ENCODE measurements at places on chromosomes 1 and 21.

- DNase-seq = no peak
Measured at GRCh38 chr1:172674831-172675613, 16.1 kb downstream of the FASLG start.

- DNase-seq = no peak
Measured at GRCh38 chr1:212482637-212483441, 50.1 kb downstream of the NENF start.

DNA sequence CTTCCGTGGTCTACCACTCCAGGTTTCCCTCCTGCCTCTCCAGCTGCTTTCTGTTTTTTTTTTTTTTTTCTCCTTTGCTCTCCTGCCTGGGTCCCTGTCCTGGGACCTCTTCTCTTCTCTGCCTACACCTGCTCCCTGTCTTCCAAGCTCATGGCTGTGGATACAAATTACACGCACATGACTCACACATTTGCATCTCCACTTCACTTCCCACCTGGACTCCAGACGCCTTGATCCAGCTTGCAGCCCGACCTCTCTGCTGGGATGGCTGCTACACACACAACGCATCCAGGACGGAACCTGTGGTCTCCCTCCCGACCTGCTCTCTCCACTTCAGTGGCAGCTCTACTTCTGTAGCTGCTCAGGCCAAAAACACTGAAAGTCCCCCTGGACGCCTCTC, 44.4 kb upstream of the B3GALT5 start:
- DNase-seq = no peak

DNA sequence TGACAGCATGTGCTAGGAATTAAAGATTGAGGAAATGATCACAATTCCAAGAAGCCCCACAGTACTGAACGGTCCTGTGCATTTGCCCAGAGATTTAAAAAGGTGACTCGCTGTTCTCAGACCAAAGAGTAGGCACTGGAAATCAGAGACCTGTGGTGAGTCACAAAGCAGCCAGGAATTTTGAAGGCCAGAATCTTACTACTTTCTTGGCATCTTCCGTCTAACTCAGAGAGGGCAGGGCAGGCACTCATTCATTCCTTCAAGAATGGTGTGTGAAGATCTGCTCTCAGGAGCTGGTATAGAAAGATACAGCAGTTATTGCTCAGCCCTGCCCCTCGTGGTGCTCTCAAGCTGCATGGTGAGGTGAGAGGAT, 57.9 kb downstream of the BRINP2 start:
- no peak for DNase-seq

GRCh38 chr1:106254748-106255147, 801.7 kb upstream of the PRMT6 start:
- DNase-seq = no peak

DNA sequence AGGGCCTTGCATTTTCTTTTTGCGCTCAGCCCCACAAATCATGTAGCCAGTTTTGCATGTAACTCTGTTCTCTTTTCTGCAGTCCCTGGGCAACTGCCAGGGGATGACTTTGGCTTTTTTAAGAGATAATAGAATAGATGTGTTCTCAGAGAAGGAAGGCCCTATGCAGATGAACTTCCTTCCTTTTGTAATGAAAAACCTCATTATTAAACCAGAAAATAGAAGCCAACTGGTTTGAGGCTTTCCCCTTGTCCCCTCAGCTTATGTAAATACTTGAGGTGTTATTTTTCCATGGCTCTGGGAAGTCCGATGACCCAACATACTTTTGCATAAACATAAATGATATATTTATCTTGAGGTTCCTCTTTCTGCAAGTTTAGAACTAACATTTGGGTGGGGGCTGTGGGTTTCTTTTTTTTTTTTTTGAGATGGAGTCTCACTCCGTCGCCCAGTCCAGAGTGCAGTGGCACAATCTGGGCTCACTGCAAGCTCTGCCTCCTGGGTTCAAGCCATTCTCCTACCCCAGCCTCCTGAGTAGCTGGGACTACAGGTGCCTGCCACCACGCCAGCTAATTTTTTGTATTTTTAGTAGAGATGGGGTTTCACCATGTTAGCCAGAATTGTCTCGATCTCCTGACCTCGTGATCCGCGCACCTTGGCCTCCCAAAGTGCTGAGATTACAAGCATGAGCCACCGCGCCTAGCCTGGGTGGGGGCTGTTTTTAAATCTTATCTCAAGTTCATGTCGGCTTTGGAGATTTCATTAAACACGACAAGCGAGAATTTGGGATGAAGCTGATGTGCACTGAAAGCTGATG, 14.4 kb upstream of the FCRL5 start:
- DNase-seq = peak; percentile 27

DNA sequence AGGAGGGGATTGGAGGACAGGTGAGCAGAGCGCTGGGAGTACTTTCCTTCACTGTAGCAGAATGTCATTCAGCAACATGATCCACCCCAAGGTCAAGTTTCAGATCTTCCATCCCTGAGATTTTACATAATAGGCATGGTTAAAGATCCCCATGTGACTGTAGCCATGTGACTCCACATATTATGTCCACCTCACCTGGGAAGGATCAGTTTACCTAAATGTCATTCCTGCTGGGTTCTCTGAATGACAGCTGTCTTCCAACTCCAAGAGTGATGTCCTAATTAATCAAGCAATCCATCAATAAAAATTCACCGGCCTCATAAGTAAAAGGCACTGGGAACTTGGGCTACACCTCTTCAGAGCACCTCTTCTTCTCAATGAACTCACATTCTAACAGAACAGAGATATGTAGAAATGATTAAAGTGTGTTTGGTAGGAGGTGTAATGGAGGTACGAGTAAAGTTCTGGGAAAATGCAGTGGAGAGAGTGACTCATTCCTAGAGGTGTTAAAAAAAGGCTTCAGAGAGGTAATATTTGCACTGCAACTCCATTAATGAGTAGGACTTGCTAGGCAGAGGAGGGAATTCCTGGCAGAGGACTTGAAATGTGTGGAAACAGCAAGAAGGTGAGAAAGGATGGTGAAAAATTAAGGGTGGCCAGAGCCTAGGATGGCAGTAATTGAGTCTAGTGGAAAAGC, 22.2 kb upstream of the MAPKAPK2 start:
- DNase-seq = no peak

GRCh38 chr1:7262611-7263010, 477.4 kb downstream of the CAMTA1 start:
- no peak for DNase-seq

GRCh38 chr1:43069461-43070050, 102.5 kb downstream of the EBNA1BP2 start:
- DNase-seq = no peak

- DNase-seq = no peak
Measured at GRCh38 chr1:226937940-226938725, 2.0 kb upstream of the COQ8A start.

DNA sequence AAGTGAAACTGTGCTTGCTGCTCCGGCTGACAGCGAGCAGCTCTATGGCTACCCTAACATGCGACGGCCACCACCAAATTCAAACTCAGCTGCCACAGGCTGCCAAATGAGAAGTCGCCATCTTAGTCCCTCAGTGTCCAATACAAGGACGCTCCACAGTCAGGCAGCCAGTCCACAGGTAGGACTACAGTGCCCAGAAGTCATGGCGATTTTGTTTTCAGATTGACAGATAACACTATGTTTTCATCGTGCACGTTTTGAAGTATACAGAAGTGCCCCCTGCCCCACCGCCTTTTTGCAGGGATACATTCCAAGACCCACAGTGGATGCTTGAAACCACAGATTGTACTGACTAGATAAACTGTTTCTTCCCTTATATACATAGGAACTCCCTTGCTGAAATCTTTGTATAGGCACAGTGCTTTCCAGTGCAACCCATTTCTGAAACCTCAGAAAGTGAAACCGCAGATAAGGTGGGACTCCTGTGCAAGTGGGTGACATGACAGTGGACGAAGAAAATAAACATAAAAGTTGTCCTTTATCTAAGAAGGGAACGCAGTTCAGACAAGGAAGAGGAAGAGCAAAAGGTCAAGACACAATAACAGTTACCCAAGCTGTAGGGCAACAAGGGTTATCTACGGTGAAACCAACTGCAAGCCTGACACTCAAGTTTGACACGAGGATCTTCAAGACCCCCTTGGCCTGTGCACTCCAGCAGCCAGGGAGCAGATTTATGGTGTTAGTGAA, 52.2 kb downstream of the STX6 start:
- no peak for DNase-seq

- DNase-seq = no peak
Measured at GRCh38 chr1:86387916-86388627, 8.1 kb downstream of the ODF2L start.

- no peak for DNase-seq
Measured at GRCh38 chr1:169081503-169082123, 24.9 kb upstream of the ATP1B1 start.

DNA sequence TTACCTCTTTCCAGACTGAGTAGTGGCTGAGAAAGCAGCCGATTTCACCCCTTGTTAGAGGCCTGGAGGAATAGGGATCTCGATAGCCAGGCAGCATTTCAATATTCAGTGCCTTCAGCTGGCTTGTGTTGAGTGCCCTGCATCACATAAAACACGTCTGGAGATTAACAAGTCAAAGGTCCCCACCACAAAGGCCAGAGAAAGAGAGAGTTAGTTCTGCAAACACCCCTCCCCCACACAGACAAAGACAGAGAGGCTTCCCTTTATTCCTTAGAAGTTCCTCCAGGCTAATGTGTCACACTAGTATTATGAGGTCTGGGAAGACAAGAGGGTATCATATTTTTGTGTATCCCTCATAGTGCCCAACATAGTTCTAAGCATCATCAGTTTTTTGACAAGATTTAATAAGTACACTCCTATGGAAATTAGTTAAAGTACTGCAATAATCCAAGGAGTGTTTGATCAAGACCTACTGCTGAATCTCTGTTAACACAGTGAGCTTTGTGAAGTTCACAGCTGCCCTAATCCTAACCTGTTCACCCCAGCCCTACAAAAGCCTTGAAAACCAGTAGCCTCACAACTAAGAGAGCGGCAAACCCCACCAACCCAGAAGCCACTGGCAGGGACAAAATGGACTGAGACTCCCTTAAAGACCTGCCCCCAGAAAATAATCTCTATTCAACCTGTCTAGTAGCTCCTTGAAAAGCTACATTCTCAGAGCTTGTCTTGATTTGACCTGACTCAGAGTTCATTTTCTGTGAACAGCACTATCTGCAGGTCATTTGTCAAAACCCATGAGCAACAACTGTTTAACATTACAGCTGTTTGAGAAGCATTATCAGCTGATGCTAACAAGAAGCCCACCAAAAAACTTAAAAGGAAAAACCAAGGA, 91.9 kb downstream of the COLGALT2 start:
- peak; percentile 73 for DNase-seq

GRCh38 chr1:7566417-7567375, 204.4 kb upstream of the VAMP3 start:
- DNase-seq = no peak

- no peak for DNase-seq
Measured at GRCh38 chr1:179761846-179762640, 19.0 kb downstream of the FAM163A start.

- DNase-seq = no peak
Measured at GRCh38 chr1:167447521-167448136, 70.7 kb downstream of the CD247 start.

- DNase-seq = no peak
Measured at GRCh38 chr1:106600626-106601025, 455.8 kb upstream of the PRMT6 start.

GRCh38 chr1:156540955-156541354, 31.4 kb downstream of the IQGAP3 start:
- no peak for DNase-seq

DNA sequence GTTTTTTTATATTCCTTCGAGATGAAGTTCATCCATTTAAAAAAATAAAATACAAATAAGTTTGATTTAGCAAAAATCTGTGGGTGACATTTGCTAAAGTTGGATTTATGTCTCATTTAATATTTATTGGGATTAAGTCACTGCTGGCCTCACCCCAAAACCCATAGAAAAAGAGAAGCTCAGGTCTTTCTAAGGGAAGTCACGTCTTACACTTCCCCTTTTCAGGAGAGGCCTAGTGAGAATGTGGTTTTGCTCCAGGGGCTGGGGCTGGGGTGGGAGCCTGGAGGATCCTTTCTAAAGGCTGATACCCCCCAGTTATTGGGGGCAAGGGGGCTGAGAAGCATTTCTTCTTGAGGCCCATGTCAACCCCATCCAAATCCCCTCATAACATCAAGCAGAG, 300.3 kb downstream of the DSCAM start:
- no peak for DNase-seq

- peak; percentile 35 for DNase-seq
Measured at GRCh38 chr1:2480236-2480985, 4.3 kb downstream of the PLCH2 start.

- no peak for DNase-seq
Measured at GRCh38 chr1:159927849-159928431, 2.6 kb upstream of the TAGLN2 start.

GRCh38 chr1:8782001-8782620, 35.3 kb downstream of the RERE start:
- DNase-seq = no peak

GRCh38 chr1:228378873-228379460, 27.7 kb downstream of the TRIM11 start:
- no peak for DNase-seq

- no peak for DNase-seq
Measured at GRCh38 chr1:27868932-27869718, 3.2 kb upstream of the THEMIS2 start.

DNA sequence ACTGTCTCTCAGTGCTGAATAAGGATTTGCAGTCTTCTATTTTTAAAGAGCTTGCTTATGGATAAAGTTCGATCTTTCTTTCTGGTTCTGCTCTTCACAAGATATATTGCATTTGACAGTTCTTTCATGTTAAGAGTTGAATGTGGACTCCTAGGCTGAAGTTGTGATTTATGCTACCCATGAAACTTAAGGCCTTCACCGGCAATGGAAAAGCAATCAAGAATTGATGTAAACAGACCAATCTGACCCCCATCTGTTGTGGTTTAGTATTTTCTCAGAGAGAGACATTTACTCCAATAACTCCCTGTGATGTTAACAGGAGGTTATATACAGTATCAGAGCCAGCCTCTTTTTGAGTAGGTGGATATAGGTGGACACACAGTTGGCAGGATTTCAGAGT, 165.8 kb downstream of the PAPPA2 start:
- DNase-seq = no peak

DNA sequence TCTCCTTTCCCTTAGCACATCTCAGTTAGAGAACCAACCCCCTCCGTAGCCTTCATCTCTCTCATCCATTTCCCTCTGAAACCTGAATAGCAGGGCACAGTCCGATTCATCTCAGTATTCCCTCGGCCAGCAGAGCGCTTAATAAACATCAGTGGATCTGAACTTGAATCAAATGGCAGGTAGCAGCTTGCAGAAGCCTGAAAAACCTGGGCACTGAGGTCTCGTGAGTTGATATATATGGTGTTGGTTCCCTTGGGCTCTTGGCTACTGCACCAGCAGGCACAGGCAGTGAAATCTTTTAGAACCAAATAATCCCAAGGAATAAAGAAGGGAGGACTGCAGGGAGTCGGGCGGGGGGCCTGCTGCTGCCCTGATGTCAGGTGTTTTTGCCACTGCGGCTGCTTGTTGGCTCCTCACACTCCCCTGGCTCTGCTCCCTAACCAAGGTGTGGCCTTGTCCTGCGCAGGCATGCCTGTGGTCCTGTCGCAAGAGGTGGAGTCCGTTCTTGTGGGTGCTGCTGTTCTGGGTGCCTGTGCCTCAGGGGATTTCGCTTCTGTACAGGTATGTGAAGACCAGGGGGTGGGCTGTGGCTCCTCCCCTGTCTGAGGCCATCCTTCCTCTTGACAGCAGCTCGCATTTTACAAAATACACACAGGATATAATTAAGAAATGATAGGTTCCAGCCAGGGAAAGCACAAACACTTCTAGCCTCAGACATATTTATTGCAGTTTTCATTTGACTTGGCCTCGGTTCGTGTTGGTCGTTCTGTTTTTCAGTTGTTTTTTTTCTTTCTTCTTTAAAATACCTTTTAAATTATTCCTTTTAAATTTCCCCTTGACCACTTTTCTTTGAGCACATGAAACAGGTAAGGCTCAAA, 140.9 kb upstream of the HOOK1 start:
- no peak for DNase-seq

GRCh38 chr21:31220575-31220974, 123.5 kb downstream of the TIAM1 start:
- peak; percentile 20 for DNase-seq

All from brain (organoid and tissue), 16 donors.